ENCODE measurements at places on chromosomes 16 and 17.

GRCh38 chr17:4573669-4574068 is 10.7 kb upstream of the SMTNL2 start:
- DNase-seq: peak; percentile 72

GRCh38 chr17:65930140-65930730 is 261.7 kb downstream of the CEP112 start:
- DNase-seq: no peak

GRCh38 chr16:3882531-3882930 is 2.0 kb upstream of the CREBBP start:
- DNase-seq: no peak

DNA sequence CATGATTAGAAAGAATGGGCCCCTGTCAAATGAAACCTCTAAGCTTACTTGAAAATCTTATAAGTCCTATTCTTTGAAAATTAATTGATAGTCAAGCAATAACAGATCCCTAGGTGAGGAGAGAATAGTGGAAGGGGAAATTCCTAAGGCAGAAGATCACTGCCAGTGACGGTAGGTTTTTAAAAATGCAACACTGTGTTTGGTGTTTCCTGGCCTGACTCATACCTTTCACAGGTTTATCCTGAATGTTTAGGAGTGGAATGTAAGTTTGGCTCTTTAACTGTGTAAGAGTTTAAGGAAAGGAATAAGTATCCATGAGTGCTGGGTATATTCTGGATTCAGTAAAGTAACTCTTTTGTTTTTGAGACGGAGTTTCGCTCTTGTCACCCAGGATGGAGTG is 23.8 kb downstream of the HAPSTR1 start:
- no peak for DNase-seq

DNA sequence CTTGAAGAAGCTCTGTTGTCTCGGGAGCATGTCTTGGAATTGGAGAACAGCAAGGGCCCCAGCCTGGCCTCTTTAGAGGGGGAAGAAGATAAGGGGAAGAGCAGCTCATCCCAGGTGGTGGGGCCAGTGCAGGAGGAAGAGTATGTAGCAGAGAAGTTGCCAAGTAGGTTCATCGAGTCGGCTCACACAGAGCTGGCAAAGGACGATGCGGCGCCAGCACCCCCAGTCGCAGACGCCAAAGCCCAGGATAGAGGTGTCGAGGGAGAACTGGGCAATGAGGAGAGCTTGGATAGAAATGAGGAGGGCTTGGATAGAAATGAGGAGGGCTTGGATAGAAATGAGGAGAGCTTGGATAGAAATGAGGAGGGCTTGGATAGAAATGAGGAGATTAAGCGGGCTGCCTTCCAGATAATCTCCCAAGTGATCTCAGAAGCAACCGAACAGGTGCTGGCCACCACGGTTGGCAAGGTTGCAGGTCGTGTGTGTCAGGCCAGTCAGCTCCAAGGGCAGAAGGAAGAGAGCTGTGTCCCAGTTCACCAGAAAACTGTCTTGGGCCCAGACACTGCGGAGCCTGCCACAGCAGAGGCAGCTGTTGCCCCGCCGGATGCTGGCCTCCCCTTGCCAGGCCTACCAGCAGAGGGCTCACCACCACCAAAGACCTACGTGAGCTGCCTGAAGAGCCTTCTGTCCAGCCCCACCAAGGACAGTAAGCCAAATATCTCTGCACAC is 21.2 kb downstream of the AKAP1 start:
- no peak for DNase-seq

GRCh38 chr16:4882000-4882632 is 34.8 kb downstream of the UBN1 start:
- DNase-seq: no peak

- no peak for DNase-seq
These were observed 18.5 kb downstream of the CRAMP1 start for GRCh38 chr16:1630450-1631213.

DNA sequence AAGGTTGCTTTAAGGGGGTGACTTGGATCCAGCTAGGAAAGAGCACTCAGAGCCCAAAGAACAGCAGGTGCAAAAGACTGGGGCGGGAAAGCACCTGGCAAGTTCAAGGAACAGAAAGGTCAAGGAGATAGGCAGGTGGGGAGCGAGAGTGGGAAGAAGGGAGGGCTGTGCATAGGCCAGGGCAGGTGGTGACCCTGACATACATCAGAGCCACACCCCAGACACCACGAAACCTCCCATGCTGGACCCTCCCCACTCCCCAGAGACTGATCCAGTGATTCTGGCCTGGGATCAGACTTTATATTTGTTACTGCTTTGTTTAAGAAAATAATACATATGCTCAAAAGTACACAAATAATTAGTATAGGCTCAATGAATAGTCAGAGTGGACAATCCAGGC is 48.5 kb upstream of the RBFOX3 start:
- DNase-seq: no peak

Data from stimulated activated CD4-positive, alpha-beta T cell treated with anti-CD3 and anti-CD28 coated beads, Interleukin-2, amount 100 ng/mL, for 24 hours (primary cell).